ENCODE measurements at places on chromosomes 6 and 20.

GRCh38 chr6:105892577-105893262 lies 193.4 kb upstream of the PRDM1 start:
- no peak for DNase-seq

GRCh38 chr6:15401769-15402250 lies 155.9 kb downstream of the JARID2 start:
- DNase-seq = no peak

DNA sequence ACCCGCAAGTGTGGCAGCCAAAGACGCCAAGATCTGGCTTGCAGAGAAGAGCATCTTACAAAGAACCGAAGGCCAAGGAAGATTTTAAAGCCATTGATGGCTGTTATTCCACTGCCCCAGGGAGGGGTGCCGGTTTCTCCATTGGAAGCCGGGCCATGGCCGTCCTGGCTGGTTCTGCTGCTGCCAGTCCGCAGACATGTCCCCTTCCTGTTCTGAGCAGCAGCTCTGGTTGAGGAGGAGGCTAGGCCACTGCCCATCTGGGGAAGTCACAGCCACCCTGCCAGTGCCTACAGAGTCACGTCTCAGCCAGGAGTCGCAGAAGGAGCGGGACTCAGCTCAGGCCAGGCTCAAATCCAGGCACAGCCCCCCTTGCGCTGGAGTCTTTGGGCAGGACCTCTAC lies 42.6 kb upstream of the MRGBP start:
- DNase-seq = no peak

DNA sequence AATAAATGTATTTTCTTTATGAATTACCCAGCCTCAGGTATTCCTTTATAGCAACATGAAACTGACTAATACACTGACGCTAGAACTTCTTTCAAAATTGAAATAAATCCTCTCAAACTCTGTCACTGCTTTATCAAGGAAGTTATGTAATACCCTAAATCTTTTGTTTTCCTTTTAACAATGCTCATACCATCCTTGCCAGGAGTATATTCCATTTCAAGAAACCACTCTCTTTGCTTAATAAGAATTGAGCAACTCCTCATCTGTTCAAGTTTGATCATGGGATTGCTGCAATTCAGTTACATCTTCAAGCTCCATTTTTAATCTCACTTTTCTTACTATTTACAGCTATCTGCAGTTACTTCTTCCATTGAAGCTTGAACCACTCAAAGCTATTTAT lies 707.6 kb upstream of the MARCKS start:
- DNase-seq = no peak

GRCh38 chr6:6890400-6890858 lies 217.3 kb upstream of the RREB1 start:
- DNase-seq = no peak

GRCh38 chr6:45836984-45837383 lies 178.7 kb downstream of the CLIC5 start:
- no peak for DNase-seq

DNA sequence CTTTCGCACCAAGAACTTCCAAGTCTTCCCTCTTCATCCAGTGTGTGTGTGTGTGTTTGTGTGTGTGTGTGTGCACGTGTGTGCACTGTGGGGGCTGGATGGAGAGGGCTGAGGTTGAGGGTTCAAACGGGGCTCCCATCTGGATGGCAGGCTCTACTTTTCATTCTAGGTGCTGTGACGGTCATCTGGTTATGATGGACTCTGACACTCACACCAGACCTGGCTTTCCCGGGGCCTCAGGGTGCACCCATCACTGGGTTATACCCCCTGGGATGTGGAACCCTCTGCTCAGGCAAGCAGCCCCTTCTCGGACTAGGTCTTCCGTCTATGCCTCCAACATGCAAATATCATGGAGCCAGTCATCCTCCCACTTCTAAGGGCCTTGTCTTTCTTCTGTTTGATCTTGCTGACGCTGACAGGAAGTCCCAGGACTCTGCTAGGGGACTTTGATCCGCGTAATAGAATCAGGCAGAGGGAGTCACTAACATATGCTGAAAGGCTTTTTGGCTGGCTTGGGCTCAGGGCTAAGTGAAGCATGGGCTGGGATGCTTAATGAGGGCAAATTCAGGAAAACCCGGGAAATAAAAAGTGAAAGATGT lies 313.6 kb downstream of the CDC5L start:
- no peak for DNase-seq

DNA sequence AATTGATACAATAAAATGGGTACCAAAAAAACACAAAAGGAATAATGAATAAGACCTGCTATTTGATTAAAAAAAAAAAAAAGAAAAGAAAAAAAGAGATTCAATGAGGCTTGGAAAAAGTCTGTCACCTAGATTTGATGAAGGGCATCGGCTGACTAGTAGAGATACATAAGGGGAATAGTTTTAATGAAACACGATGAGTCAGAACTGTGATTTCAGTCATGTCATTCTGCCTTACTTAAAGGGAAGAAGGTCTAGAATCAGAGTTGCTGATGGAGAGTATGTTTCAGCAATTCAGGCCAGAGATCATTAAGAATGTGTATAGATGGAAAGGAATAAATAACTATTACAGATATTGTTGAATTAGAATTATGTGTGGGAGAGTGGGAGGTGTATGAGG lies 565.9 kb upstream of the RNF217 start:
- DNase-seq = no peak

DNA sequence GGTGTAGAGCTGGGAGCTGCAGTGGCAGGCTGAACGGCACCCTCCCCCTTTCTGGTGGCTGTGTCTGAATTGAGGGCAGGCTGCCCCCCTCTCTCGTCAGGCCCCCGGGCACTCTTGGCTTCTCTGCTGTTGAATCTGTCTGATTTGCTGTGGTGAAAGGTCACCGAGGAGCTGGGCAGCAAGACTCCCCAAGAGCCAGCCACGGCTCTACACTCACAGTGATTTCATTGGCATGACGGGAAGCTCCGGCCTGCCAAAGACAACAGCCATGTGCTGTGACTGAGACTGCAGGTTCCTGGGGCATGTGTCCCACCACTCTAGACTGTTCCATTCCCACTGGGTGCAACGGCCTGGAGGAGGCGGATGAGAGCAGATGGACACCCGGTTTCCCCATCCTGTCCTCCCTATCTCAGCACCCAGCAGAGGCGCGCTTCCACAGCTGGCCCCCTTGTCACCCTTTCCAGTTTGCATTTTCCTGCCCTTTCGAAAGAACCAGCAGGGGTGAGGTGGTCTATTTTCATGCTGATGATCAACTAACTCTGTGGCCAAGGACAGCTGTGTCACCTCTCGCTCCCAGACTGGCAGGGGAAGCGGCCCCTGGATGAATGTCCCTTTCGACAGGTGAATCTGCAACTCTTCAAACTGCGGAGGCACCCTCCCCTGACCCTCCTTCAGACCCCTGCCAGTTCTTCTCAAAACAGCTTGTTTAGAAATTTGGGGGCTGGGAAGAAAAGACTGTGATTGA lies 2.2 kb downstream of the APCDD1L start:
- no peak for DNase-seq

- no peak for DNase-seq
Observed at GRCh38 chr6:85628353-85628752, 14.3 kb downstream of the SYNCRIP start.

- DNase-seq = no peak
Observed at GRCh38 chr6:118632359-118632758, 19.0 kb downstream of the CEP85L start.

GRCh38 chr6:158009935-158010585 lies 28.4 kb downstream of the SYNJ2 start:
- DNase-seq = no peak

DNA sequence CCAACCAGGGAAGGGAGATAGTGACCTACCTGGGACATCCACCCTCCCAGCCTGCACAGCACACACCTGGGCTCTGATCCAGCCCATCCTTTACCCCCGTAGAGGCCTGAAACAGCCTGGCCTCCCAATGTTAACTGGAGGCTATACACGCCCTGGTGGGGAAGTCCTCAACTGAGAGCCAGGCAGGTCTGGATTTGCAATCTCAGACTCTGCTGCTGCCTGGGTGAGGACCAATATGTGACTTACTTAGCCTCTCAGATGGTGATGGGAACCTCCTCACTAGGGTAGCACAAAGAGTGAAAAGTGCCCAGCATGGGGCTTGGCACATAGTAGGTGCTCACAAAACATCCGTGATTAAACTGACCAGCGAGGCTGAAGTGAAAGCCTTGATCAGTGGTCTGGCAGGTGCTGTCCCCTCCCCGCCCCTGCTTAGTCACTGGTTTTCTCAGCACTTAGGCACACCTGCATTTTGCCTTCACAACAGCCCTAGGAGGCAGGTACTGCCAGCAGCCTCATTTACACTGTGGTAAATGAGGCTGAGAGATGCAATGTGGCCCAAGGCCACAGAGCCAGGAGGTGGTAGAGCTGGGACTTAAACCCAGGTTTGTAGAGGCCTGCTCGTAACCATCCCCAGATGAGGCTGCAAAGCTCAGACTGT lies 12.4 kb downstream of the PEDS1 start:
- no peak for DNase-seq

DNA sequence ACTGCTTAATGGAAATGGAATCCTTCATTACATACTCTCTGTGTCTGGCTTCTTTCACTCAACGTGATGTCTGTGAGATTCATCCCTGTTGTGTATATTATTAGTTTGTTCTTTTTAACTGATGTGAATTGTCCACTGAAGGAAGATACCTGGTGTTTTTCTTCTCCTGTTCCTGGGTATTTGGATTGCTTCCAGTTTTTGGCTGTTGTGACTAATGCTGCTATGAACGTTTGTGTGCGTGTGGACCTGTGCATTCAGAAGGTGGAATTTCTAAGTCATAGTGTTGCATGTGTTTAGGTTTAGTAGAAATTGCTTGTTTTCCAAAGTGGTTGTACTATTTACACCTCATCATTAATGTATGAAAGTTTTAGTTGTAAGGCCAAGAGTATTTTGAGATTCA lies 3.8 kb downstream of the TULP4 start:
- DNase-seq = no peak

GRCh38 chr20:36097337-36098151 lies 57.0 kb upstream of the EPB41L1 start:
- DNase-seq = no peak

GRCh38 chr20:53718142-53719021 lies 124.7 kb upstream of the ZNF217 start:
- no peak for DNase-seq

GRCh38 chr6:146582857-146583256 lies 15.9 kb upstream of the ADGB start:
- DNase-seq = no peak

- DNase-seq = no peak
Observed at GRCh38 chr6:55494411-55494810, 84.6 kb downstream of the HMGCLL1 start.

DNA sequence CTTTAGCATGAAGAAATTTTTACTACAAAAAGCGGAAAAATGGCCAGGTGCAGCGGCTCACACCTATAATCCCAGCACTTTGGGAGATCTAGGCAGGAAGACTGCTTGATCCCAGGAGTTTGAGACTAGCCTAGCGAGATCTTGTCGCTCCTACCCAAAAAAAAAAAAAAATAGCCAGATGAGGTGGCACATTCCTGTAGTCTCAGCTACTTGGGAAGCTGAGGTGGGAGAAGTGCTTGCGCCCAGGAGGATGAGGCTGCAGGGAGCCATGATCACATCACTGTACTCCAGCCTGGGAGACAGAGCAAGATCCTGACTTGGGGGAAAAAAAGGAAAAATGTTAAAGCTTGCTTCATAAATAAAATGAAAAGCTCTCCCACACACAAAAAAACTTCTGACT lies 14.5 kb downstream of the NUDT3 start:
- no peak for DNase-seq

DNA sequence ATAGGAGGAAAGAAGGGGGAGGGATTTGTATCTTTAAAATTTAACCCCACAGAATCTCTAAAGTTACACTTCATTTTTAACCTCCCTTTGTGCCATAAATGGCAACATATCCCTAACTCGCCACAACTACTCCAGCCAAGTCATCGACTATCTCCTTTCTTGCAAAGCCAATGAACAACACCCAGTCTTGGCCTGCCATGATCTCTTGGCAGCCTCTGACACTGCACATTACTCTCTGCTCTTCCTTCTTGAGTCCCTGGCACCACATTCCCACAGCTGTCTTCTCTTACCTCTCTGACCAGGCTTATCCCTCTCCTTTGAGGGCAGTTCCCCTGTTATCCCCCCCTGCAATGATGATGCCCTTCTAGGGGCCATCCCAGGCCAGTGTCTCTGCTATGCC lies 42.5 kb downstream of the MBOAT1 start:
- DNase-seq = no peak

DNA sequence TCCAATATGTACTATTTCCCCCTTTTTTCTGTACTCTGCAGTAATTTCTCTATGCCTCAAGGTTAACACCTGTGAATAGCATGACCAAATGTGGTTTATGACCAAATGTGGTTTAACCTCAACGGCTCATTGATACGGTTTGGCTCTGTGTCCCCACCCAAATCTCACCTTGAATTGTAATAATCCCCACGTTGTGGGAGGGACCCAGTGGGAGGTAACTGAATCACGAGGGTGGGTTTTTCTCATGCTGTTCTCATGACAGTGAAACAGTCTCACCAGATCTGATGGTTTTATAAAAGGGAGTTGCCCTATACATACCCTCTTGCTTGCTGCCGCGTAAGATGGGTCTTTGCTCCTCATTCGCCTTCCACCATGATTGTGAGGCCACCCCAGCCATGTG lies 18.7 kb downstream of the DEK start:
- DNase-seq = no peak

- no peak for DNase-seq
Observed at GRCh38 chr6:168527451-168528210, 86.6 kb downstream of the SMOC2 start.

- DNase-seq = no peak
Observed at GRCh38 chr6:87093651-87094050, 1.3 kb downstream of the CGA start.

GRCh38 chr6:82781620-82782204 lies 283.9 kb downstream of the UBE3D start:
- DNase-seq = no peak

DNA sequence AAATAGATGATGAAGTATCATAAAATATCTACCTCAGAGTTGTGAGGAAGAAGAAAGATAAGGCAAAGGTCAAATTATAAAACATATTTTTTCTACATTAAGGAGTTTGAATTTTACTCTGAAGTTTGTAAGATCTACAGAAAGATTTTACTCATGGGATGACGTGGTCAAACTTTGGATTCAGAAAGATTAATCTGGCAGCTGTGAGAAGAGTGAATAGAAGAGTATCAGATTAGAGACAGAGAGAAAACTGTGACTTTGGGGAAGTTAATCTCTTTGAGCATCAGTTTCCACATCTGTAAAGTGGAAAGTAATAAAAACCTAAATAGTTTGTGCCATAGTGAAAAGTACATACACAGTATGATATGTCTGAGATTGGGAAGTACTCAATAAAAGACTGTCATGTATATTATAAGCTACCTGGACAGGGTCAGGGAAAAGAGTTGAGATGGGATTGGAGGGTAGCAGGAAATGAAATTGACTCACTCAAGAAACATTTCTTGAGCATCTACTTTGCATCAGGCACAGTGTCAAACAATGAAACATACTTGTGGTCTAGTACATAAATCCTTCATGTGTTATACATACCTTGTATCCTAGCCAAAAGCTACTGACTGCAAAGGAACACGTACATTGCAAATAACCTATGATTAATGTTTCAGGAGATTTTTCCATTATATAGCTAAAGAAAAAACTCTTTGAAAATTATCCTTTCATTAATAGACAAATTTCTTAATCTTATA lies 222.1 kb downstream of the TMEM200A start:
- no peak for DNase-seq

- no peak for DNase-seq
Observed at GRCh38 chr20:59931511-59932312, 1.7 kb downstream of the SYCP2 start.

GRCh38 chr6:121865811-121866210 lies 430.4 kb downstream of the GJA1 start:
- DNase-seq = no peak

GRCh38 chr6:157640746-157641451 lies 182.1 kb upstream of the SNX9 start:
- DNase-seq = no peak

GRCh38 chr6:106149472-106150069 lies 63.4 kb downstream of the PRDM1 start:
- peak; percentile 16 for DNase-seq

Measured in CD4-positive, alpha-beta T cell treated with Interleukin-6 at 100 ng/mL for 8 hours (primary cell).